Stimulated activated CD4-positive, alpha-beta T cell treated with anti-CD3 and anti-CD28 coated beads, Interleukin-4, amount 100 ng/mL, for 24 hours (primary cell): ENCODE measurements at places on chromosomes 1 and 21.
A peak's percentile ranks its signal among the peaks of the same experiment; 100 is the strongest.

- DNase-seq: no peak
Measured at GRCh38 chr1:242731446-242731845, 206.9 kb upstream of the PLD5 start.

GRCh38 chr1:77584884-77585283 is 97.6 kb downstream of the ZZZ3 start:
- DNase-seq: no peak

DNA sequence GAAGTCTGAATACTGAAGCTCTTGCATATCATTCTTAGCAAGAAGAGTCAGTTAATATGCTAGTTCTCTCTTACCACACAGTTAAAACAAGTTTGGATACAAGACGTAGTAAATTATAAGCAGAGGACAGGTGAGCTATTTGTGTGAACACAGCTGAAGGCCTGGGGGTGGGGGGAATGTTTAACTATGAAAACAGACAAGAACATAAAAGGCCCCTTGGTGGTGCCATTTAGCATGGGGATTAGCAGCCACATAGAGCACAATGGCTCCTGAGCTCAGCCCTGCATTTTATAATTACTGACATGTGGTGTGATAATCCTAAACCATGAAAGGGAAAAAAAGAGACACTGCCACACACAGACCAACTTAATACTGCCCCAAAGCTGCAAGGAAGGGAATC is 94.8 kb downstream of the TGFBR3 start:
- no peak for DNase-seq

DNA sequence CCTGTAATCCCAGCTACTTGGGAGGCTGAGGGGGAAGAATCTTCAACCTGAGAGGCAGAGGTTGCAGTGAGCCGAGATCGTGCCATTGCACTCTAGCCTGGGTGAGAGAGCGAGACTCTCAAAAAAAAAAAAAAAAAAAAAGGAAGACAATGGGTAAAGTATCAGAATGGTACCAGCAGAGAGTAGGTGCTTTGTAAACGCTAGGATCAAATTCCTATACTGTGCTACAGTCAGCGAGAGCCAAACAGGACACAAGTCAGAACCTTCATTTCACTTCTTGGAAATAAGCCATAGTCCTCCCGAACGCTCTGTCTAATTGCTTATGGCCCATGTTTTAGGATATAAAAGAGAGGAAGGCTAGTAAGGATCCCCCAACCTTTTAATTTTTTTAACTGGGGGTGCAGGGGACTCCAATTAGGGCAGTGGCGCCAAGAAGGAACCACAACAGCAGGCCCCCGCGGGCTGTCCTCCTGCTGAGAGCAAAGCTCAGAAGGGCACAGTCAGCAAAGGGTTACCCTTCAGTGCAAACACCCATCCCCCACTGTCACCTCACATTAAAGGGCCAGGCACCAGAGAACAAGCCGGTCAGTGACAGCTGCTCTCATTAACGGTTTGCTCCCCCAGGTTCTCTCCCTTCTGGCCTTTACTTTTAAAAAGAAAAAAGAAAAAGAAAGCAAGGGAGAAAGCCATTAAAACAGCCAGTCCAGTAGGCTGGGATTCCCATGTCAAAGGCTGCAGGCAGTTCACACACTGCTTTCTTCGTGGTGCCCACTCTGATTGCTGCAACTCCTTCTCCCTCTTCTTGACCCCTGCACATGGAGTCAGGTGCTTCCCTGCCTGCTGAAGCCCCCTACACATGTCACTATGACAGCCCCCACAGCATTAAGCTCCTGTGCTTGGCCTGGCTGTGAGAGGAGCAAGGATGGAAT is 69.4 kb downstream of the PLPP3 start:
- no peak for DNase-seq

- no peak for DNase-seq
Measured at GRCh38 chr1:161220002-161220401, 3.4 kb downstream of the APOA2 start.

DNA sequence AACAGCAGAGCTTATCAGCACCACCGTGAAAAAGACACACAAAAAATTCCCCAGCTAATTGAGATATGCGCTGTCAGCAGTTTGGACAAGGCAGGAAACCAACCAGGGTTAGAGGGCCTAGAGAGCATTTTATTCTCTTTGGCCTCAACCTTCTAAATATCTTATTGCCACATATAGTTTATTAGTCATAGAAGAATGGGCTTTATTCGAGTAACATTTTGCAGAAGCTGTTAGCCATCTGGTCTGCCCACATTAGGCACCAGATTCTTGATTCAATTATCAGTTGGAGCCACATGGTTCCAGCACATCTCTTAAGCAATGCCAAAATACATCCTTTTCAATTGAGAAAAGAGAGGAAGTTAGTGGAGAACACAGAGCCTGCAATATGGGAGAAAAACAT is 109.9 kb upstream of the CXADR start:
- no peak for DNase-seq

- DNase-seq: no peak
Measured at GRCh38 chr1:165954940-165955339, 127.5 kb downstream of the UCK2 start.

GRCh38 chr1:50251702-50252101 is 143.0 kb downstream of the ELAVL4 start:
- no peak for DNase-seq

GRCh38 chr21:41712201-41712600 is 54.7 kb downstream of the RIPK4 start:
- no peak for DNase-seq

GRCh38 chr1:156900896-156901589 is 7.5 kb downstream of the PEAR1 start:
- DNase-seq: no peak

DNA sequence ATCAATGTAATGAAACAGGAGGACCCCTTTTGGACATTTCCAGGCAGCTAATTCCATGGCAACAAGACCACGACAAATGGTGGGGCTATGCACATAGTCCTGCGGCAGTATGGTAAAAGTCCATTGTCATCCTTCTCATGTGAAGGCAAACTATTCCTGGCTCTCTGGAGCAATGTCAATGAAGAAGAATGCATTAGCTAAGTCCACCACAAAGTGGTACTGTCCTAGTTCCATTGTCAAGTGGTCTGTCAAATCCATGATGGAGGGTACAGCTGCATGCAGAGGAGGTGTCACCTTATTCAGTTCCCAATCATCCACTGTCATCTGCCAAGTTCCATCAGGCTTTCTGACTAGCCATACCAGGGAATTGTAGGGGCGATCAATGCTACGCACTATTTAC is 110.1 kb downstream of the GDAP2 start:
- DNase-seq: no peak

GRCh38 chr1:77218477-77219165 is 609 bp downstream of the PIGK start:
- DNase-seq: no peak

GRCh38 chr1:65820983-65821382 is 28.3 kb downstream of the PDE4B start:
- no peak for DNase-seq

- DNase-seq: no peak
Measured at GRCh38 chr1:164569866-164570265, 10.9 kb downstream of the PBX1 start.

DNA sequence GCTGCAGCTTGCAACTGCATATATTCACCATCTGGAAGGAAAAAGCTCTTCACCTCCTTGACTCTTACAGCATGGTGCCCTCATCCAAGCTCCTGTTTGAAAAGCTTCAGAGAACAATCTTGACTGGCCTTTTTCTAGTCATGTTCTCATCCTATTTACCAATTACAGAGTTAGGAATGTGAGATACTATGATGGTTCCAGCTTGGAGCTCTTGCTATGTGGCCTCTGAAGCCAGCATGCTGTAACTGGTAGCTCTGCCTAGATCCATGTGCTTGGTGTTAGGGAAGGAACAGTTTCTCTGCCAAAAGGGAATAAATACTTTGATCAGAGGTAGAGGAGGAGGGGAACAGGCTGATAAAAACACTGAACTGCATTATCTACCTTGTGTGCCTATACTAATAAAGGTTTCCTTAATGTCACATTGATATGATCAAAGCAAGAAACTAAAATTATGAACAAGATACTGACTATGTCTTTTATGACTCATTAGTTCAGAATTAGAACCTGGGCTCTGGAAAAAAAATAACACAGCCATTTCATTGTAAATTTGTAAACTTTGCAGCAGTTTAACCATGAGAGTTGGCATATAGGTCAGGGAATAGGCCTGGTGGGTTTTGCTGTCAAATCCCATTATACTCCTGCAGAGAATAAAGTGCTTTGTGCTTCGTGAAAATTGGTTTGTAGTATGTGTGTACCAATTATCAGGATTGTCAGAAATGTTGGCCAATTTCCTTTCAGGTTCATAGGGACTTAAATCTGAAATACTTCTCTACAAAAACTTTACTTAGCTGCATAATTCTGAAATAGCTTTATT is 92.7 kb downstream of the LEPR start:
- no peak for DNase-seq

- no peak for DNase-seq
Measured at GRCh38 chr21:41631564-41632461, 123.9 kb upstream of the TMPRSS2 start.

GRCh38 chr1:166170075-166170474 is 3.3 kb upstream of the FAM78B start:
- DNase-seq: no peak

- no peak for DNase-seq
Measured at GRCh38 chr1:26851106-26851684, 11.8 kb upstream of the SFN start.

GRCh38 chr1:21237446-21238088 is 52.7 kb downstream of the ECE1 start:
- DNase-seq: no peak

DNA sequence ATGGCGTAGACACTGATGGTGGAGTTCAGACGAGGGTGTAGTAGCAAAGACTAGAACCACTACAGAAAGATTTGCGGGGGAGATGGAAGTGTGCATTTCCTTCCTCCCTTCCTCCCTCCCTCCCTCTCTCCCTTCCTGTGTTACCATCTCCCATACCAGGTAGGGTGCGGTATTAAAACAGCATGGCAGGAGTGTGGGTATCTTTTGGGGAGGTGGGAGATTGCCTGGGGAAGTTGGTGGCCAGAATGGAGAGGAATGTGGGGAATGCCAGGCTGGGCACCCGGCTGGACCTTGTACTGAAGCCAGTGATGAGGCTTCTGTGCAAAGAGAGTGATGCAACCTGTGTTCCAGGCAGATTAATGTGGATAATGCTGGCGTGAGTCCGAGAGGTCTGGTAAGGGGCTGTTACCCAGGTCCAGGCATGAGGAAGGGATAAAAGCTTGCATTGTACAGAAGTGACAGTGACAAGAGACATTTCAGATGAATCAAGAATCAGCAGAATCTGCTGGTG is 30.3 kb upstream of the PPP2R5A start:
- no peak for DNase-seq

DNA sequence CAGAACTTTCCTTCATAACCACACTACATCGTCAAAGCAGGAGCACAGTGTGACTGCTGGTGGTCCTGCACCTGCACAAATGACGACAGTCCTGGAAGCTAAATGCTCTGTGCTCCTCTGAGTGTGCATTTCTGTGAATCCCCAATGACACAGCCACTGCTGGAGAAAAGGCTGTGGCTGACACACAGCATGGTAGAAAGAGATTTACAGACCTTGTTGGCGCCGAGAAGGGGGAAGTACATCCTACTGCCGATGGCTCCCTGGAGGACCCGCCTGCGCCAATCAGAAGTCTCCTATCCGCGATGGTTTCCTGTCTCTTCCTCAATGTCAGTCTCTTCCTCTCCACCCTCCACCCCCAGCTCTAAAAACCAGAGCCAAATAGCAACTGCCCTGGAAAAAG is 115.4 kb upstream of the RAB4A start:
- peak; percentile 15 for DNase-seq

GRCh38 chr1:111236806-111237205 is 9.3 kb downstream of the CHI3L2 start:
- no peak for DNase-seq

DNA sequence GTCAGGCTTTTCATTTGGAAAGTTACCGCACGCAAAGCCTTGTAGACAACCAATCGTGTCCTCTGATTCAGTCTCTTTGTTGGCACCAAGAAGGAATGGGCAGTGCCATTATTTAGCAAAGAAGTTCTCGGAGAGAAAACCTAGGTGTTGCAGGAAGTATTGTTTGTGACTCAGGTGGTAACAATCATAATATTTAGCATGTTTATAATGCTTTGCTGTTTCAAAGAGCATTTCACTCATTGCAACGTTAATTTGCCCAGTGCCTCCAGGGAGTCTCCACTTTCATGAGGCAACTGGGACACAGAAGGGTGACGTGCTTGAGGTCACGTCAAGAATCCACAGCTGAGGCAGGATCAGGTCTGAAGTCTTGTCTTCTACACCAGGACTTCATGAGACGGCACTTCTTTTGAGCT is 31.4 kb downstream of the STPG1 start:
- DNase-seq: no peak

- DNase-seq: no peak
Measured at GRCh38 chr1:22453181-22453580, 1.5 kb downstream of the ZBTB40 start.

DNA sequence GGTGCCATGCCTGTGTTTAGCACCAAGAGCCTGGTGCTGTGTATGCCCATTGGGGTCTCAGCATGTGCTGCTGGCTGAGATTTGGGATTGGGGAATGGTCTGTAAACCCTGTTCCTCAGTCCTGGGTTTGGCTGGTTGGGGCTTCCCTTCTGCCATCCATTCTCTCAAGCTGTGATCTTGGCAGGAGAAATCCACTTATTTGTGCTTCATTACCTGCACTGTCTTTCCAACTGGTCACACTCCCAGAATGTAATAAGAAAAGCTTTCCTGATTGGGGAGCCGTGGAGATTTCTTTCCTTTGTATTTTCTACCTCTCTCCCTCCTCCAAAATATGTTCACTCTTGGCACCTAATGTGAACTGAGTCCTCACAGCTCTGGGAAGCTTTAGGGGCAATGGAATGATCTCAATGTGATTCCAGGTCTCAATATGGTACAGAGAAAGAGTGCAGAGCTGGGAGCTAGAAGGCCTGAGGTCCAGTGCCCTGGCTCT is 23.0 kb upstream of the KCNA10 start:
- DNase-seq: no peak

DNA sequence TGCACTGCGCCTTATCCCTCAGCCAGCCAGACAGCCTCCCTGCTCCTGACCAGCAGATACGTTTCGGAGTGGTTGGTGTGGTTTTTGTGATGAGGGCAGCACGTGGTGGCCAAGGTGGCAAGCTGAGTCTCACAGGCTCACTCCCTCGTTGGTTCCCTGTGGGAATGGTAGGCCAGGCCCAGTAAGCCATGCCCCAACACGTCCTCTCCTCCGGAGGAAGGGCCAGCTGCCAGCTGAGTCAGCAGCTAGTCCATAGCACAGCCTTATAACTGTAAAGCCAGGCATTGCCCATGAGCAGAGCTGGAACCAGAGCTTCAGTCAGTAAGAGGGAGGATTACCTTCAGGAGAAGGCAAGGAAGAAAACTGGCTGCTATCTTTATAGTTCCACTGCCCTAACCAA is 29.5 kb downstream of the SZRD1 start:
- DNase-seq: no peak
